ENCODE measurements at places on chromosomes 6 and 20.
A peak's percentile ranks its signal among the peaks of the same experiment; 100 is the strongest.

DNA sequence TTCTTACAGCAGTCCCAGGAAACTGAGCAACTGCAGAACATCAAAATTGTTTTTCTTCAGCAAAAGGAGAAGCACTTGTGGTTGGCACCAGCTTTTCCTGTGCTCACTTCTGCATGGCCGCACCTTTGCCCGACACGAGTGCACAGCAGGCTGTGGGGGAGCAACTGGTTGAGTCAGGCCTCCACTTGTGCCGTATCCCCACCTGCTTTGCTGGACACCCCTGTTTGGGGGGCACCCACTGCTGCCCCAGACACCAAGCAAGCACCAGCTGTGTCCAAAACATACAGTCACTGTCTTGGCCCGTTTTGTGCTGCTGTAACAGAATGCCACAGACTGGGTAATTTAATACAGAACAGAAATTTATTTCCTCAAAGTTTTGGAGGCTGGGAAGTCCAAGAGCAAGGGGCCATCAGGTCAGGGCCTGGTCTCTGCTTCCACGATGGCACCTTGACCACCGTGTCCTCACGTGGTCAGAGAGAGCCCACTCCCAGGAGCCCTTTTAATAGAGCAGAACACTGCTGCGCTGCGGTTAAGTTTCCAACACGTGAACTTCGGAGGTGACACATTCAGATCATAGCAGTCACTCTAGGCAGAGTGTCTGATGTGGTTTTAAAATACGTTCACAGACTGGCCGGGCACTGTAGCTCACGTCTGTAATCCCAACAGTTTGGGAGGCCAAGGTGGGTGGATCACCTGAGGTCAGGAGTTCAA lies 8.7 kb upstream of the GMEB2 start:
- no peak for DNase-seq

- no peak for DNase-seq
Observed at GRCh38 chr6:134357022-134357487, 39.1 kb upstream of the SGK1 start.

GRCh38 chr6:80921861-80922460 lies 815.5 kb downstream of the BCKDHB start:
- no peak for DNase-seq

DNA sequence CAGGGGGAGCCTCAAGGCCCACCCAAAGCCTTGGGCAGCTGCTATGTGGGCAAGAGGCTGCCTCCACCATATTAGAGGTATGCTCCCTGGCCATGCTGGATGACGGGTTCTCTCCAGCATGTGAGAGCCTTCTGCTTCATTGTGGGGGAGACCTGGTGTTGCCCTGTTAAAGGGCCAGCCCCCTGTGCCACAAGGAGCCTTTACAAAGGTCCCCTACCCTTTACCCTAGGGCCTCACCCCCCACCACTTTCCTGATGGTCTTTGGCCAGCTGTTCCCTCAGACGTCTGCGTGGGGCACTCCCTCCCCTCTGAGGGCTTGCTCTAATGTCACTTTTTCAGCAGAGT lies 5.2 kb downstream of the ADIG start:
- DNase-seq: no peak

GRCh38 chr6:147724454-147724853 lies 216.0 kb downstream of the SAMD5 start:
- DNase-seq: no peak

DNA sequence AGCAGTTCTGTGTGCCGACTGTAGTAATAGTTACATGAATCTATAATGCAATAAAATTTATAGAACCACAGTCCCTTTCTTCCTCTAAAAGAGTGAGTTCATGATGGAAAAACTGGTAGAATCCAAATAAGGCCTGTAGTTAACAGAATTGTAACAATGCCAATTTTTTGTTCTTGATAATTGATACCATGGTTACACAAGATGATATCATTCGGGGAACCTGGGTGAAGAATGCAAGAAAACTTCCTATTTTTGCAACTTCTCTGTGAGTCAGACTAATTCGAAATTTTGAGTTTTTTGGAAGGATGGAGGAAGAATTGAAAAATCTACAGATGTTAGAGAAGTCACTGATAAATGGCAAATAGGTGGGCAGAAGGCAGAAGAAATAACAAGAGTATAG lies 381.8 kb downstream of the CDKAL1 start:
- peak; percentile 75 for DNase-seq

- DNase-seq: no peak
Observed at GRCh38 chr20:22499515-22500166, 84.7 kb downstream of the FOXA2 start.

- DNase-seq: no peak
Observed at GRCh38 chr6:87181903-87182302, 26.5 kb downstream of the ZNF292 start.

DNA sequence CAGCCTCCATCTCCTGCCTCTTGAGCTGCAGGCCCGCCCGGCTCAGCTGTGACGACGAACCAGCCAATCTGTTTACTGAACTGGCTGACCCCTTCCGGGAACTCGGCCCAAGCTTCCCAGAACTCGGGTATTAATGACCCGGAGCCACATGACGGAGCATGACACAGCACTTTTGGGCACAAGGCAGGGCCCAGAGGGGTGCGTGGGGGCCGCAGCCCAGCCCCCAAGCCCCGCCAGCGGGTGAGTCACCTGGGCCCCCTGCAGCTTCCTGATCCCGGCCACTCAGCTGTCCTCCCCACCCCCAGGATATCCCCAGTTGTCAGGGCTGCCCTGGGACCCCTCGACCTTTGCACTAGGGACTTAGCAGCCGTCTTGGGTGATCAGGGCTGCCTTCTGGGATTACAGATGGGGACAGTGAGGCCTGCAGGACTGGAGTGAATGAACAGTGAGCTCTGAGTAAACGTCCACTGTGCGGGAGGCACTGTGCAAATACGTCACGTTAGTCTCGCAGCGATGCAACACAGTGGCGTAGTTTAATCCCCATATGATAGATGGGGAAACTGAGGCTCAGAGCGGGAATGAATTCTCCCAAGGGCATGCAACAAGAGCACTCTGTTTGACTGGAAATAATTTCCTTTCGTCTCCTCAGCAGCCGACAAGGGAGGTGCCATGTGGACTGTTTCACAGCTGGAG lies 102.1 kb downstream of the CEBPB start:
- DNase-seq: peak; percentile 92

- no peak for DNase-seq
Observed at GRCh38 chr6:110137924-110138887, 41.3 kb downstream of the WASF1 start.

GRCh38 chr6:145602726-145603326 lies 132.5 kb downstream of the EPM2A start:
- DNase-seq: no peak

Data from fibroblast of the conjunctiva (primary cell).